Caudate nucleus (tissue), 63 donors: ENCODE measurements at places on chromosomes 11 and 22.

GRCh38 chr11:64870893-64871466, 7.4 kb downstream of the EHD1 start:
- DNase-seq, result no peak

DNA sequence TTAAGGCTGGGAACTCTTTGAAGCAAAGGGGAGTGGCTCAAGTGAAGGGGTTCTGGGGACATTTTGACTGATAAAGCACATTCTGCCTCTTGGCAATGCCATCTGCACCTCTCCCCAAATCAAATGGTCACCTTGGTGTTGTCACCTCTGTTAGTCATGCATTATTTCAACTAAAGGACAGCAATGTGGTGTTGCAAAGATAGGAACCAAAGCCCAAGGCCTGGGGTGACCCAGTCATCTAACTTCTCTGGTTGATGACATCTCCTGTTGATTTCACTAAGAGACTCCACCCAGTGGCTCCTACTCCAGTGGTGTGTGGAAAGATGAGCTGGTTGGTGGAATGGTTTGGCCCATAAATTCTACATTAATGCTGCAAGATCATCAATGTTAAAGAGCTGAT, 7.8 kb upstream of the MS4A1 start:
- DNase-seq, result no peak

DNA sequence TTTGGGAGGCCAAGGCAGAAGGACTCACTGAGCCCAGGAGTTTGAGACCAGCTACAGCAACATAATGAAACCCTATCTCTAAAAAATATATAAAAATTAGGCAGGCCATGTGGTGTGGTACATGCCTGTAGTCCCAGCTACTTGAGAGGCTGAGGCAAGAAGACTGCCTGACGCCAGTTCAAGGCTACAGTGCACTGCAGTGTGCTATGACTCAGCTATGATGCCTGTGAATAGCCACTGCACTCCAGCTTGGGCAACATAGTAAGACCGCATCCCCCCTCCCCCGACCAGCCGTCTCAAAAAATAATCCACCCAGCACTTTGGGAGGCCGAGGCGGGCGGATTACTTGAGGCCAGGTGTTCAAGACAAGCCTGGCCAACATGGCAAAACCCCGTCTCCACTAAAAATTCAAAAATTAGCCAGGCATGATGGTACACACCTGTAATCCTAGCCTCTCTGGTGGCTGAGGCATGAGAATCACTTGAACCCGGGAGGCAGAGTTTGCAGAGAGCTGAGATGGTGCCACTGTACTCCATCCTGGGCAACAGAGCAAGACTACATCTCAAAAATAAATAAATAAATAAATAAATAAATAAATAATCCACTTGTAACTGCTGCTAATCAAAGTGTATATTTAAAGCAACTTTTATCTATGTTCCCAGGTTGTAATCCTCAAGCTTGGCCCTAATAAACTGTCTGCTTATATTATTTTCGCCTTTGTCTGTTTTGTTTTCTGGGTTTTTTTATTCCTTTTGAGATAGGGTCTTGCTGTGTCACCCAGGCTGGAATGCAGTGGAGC, 7.8 kb downstream of the HPS5 start:
- no peak for DNase-seq

- no peak for DNase-seq
Measured at GRCh38 chr22:25348391-25348790, 129.0 kb downstream of the CRYBB2 start.

GRCh38 chr22:32849501-32849900, 48.0 kb downstream of the TIMP3 start:
- no peak for DNase-seq

- DNase-seq, result no peak
Measured at GRCh38 chr11:108142304-108142703, 20.9 kb downstream of the ACAT1 start.

- DNase-seq, result no peak
Measured at GRCh38 chr22:42969348-42969975, 45.5 kb downstream of the PACSIN2 start.

DNA sequence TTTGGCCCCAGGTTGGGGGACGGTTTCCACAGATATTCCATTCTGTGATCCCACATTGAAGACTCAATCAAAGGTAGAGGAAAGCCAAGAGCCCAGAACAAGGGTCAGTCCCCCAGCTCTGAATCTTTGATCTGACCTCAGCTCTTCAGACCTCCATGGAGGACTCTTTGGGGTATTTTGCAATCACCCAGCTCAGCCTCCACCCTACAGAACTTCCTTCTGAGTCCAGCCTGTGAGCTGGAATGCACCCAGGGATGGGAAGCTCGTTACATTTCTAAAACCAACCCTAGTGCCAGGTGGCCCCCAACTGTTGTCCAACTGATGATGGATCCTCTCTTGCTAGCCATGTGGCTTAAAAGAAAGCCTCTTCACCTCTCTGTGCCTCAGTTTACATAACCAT, 335.3 kb downstream of the MN1 start:
- DNase-seq, result no peak

DNA sequence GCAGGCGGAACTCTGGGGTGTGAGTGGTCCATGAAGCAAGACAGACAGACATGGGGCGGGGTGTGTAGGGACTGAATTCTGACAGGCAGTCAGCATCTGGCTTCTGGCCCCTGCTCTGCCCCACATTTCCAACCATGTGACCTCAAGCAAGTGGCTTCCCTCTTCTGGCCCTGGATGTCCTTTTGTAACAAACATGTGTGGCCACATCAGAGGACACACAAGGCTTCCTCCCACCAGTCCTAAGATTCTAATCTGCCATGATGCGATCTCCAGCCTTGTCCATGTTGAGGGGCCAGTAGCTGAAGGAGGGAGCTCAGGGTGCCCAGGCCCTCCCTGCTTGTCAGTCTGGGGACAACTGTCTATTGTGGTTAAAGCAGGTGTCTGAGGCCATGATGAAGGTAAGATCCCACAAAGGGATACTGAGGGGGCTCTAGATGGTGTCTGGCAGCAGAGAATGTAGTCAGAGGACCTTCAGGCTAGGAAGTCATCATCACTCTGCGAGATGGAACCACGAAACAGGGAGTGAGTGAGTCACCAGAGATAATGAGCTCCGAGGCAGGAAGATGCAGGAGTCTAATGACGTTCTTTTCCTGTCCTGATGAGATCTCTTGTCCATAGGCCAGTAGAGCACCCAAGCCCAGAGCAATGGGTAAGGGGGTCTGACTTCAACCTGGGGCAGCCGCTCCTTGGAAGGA, 27.4 kb downstream of the DRD2 start:
- DNase-seq, result no peak

DNA sequence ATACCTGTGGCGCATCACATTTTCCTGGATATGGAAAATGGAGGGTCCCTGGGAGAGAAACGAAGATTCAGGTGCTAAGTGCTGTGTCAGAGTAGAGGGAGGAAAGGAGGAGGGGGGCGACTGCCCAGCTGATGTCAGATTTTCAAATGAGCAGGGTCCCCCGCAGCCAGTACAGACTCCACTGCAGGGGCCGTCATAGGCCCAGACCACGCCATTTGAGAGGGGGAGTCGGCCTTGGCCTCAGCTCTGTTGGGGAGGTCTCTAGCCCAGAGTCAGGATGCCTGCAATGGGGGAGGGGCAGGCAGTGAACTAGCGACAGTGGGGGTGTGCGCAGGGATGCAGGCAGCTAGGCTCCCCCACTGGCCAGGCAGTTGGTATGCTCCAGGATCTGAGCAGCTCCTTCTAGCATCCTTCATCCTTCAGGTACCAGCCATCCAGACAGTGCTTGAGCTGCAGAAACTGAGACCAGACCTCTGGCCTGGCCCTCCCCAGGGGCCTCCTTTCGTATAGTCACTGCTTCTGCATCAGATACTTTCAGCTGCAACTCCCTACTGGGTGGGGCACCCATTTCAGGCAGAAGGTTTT, at the start of the genes BSCL2 and GNG3:
Gene BSCL2 (minus strand): TSS at position 148 of the 585 bp plus-strand sequence. CDS start 229 bp downstream, outside the sequence.
Gene GNG3 (plus strand): TSS at position 400 of the 585 bp plus-strand sequence. CDS start 620 bp downstream, outside the sequence.
- DNase-seq, result no peak

DNA sequence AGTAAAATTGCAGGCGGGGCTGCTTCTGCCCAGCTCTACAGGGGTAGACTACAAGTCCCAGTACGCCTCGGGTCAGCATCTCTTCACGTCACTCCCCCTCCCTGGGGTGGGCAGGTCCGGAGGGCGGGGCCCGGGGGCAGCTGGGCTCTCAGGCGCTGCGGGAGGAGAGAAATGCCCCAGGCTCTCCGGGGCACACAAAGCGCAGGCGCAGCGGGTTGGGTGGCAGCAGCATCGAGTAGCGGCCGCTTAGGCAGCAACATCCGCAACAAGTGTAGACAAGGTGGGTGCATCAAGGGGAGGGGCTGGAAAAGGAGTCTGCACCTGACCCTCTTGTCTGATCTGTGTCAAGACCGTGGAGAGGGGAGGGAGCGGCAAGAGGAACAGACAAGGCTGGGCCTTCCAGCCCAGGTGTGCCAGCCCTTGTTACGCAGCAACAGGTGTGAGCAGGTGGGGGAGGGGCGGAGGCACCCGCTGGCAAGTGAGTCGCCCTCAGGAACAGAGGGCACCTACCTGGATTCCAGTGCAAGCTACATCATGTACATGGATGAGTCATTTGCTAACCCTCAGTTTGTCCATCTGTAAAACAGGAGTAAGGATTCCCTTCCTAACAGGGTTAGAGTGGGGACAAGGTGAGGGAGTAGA, 1.2 kb downstream of the PLEKHB1 start:
- peak; percentile 90 for DNase-seq

GRCh38 chr11:17116117-17116516, 38.6 kb upstream of the RPS13 start:
- DNase-seq, result no peak

DNA sequence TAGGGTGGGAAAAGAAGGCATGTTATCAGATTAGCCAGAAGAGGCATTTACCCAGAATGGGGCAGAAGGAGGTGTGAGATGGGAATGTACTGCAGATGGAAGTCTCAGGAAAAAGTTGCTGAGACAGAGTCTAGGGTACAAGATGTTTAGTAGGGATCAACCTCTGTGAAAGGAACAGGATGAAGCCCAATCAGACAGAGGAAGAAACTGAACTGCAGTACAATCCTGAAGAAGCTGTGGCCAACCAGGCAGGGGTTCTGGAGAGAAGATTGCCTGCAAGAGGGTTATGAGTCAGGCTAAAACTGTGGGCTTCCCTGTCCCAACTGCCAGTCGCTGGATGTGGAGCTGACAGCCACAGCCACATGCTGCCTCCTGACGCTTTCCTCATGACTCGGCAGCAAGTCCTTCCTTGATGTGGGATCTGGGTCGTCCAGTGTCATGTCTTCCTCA, 64.0 kb downstream of the CWC15 start:
- no peak for DNase-seq

GRCh38 chr11:36238036-36238631, 51.1 kb downstream of the COMMD9 start:
- DNase-seq, result no peak

- DNase-seq, result no peak
Measured at GRCh38 chr11:25349537-25349936, 852.7 kb downstream of the LUZP2 start.

GRCh38 chr11:64996710-64997380, at the start of gene BATF2:
BATF2 (minus strand) TSS chr11:64996971; CDS start chr11:64996914, 57 bp downstream.
- DNase-seq, result no peak

GRCh38 chr22:31278626-31279326, 13.5 kb downstream of the PIK3IP1 start:
- no peak for DNase-seq

- DNase-seq, result no peak
Measured at GRCh38 chr11:70825893-70826540, 426.4 kb downstream of the SHANK2 start.

DNA sequence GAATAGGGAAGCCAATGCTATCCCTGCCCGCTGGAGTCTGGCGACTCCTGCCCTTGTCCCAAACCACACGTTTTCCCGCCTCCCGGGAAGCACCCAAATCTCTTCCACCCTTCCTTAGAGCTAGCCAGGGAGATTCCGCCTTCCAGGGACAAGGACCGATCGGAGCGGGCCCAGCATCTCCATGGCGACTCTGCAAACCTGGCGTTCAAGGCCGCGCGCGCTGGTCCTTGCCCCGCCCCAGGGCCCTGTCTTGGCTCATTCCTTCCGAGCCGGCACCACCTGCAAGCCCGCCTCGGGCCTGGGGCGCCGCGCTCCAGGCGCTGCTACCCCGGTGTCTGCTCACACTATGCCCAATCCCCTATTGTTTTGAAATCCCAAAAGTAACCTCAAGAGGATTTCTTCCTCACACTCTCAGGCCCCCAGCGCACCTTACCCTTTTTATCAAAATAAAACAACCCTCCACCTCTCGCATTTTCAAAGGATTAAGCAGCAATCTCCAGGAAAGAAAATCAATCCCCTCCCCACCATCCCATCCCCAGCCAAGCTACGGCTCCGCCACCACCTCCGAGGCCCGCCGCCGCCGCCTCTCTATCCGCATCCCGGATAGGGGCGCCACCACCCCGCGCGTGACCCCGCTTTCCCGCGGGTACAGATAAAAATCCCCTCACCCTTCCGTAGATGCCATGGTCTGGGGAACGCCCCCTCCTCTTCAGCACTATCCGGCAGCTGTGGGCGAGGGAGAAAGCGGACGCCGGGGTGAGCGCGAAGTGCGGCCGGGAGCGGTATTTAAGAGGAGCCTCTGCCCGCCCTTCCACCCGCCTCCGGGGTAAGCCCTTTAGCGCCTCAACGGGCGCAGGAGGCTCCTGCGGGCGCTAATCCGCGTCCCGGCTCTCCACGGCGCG, 825 bp downstream of the SLC1A2 start:
- no peak for DNase-seq

DNA sequence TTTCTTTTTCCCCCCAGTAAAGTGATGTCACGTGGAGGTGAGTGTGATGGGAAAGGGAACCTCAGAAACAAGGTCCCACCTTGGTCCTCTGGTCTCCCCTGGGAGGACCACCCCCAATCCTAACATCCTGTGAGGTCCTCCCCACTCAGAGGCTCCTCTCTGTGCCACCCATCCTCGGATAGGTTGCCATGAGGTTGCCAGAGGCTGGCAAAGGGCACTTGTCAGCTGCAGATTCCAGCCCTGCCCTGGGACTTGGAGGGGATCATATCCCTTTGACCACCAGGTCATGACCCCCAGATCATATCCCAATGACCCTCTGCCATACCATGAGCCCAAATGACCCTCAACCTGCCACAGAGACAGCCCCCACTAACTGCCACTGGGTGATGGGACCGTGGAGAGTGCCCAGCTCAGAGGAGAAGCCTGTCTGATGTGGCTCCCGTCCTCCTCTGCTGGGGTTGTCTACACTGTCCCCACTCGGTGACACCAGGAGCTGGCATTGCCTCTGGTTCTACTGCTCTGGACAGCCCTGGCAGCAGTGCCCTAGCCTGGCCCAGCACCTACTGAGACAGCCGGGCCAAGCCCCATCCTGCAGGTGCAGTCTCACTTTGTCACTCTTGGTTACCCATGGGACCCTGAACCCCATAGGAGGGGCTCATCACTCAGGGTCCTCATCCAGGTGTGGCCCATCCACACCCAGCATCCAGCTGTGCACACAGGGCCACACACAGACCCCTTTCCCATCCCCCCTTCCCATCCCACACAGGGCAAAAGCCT, 90.2 kb upstream of the KCNQ1OT1 start:
- no peak for DNase-seq

- DNase-seq, result no peak
Measured at GRCh38 chr11:975827-976226, 50.2 kb downstream of the AP2A2 start.

- DNase-seq, result no peak
Measured at GRCh38 chr11:84685976-84686375, 941.2 kb downstream of the DLG2 start.

GRCh38 chr22:37337204-37337943, 55.1 kb downstream of the CYTH4 start:
- DNase-seq, result no peak

- no peak for DNase-seq
Measured at GRCh38 chr11:116461789-116462188, 311.0 kb downstream of the BUD13 start.

- no peak for DNase-seq
Measured at GRCh38 chr22:37990301-37990700, 5.9 kb upstream of the SOX10 start.

GRCh38 chr22:35781898-35782297, 64.2 kb downstream of the APOL5 start:
- DNase-seq, result no peak

- no peak for DNase-seq
Measured at GRCh38 chr11:32343325-32344008, 91.9 kb downstream of the WT1 start.
